Karpas-422 (cell line): ENCODE measurements at places on chromosomes 13 and 19. TPM values are rescaled to one million over a fixed set of nuclear protein-coding genes. Genes with fewer than 3 reads are reported as not detected.
A peak's percentile ranks its signal among the peaks of the same experiment; 100 is the strongest.

GRCh38 chr13:89843621-89844020 lies 1503.9 kb upstream of the MIR17HG start:
- H3K4me1 ChIP-seq = no peaks in the 10 kb centered on the region
- DNase-seq = no peak
- H3K4me3 ChIP-seq = no peak overlapping the region
- no peaks in the 10 kb centered on the region for H3K36me3 ChIP-seq
- no peaks in the 10 kb centered on the region for H3K27me3 ChIP-seq

- H3K4me1 ChIP-seq = peaks cover 18% of the 10 kb centered on the region
- H3K4me3 ChIP-seq = peak overlapping the region; percentile 93
- H3K27me3 ChIP-seq = no peaks in the 10 kb centered on the region
Observed at GRCh38 chr19:55460670-55461258, 678 bp downstream of the ISOC2 start.

DNA sequence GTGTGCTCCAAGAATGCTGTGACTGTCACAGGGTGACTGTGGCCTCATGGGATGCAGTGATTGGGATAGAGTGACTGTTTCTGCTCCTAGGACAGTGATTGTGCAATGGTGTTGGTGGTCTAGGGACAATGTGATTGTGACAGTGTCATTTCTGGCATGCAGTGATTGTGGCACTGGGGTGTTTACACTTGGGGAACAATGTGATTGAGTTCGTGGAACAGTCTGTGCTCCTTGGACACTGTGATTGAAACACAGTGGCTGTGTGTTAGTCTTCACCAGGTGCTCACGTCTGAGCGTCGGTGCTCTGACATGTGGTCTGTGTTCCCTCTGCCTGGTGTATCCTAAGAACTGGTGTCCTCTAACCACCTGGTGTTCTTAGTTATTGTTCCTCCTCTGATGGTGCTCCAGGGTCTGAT lies 1.7 kb downstream of the PDE4A start:
- H3K4me1 ChIP-seq = peaks cover 47% of the 10 kb centered on the region
- no peak for DNase-seq
- H3K27ac ChIP-seq = no peak overlapping the region
- H3K4me3 ChIP-seq = no peak overlapping the region

DNA sequence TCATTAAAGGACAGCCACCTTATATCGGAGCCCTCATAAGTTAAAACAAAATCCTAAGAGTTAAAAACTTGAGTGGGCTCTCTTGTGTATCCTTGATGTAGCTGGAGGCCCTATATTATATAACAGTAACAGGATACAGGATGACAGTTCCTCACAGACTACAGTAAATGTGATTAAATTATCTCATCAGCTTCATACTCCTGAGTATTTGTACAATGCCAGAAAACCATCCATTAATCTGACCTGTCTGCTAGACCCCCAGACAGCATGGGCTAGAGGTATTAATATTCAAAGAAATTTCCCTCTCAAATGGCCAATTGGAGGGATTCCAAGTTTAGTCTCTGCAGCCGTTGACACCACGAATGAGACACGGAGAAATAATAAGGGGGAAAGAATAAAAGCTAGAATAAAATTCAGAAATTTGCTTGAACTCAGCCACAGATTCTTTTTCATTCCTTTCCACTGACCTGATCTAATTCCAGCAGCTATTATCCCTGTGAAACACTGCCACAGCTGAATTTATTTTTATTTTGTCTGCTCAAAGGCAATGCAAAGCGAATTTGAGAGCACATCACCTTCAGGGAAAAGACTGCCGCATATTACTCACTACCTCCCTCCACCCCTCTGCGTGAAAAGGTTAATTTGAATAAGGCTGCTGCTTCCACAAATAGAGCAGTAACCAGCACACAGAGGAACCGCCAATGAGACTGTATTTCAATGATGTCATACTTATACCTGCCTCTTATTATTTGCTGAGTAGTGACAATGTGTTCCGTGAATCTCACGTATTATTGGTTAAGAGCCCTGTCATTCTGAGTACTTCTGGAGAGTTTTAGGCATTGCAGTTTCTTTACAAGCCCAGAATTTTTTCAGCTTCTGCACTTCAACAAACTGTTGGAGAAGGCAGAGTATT lies 155.9 kb upstream of the KLF12 start:
- peaks cover 64% of the 10 kb centered on the region for H3K4me1 ChIP-seq
- peak overlapping the region; percentile 60 for H3K4me3 ChIP-seq
- no peaks in the 10 kb centered on the region for H3K36me3 ChIP-seq
- peak overlapping the region; percentile 93 for H3K27ac ChIP-seq
- no peaks in the 10 kb centered on the region for H3K27me3 ChIP-seq
- DNase-seq = peak; percentile 97

- no peaks in the 10 kb centered on the region for H3K36me3 ChIP-seq
- peaks cover 28% of the 10 kb centered on the region for H3K4me1 ChIP-seq
- DNase-seq = no peak
- no peak overlapping the region for H3K27ac ChIP-seq
- H3K27me3 ChIP-seq = no peaks in the 10 kb centered on the region
- H3K4me3 ChIP-seq = no peak overlapping the region
Observed at GRCh38 chr13:40522282-40522681, 144.2 kb downstream of the FOXO1 start.

GRCh38 chr13:90415902-90416301 lies 931.6 kb upstream of the MIR17HG start:
- H3K36me3 ChIP-seq = no peaks in the 10 kb centered on the region
- H3K27ac ChIP-seq = no peak overlapping the region
- no peak for DNase-seq
- no peaks in the 10 kb centered on the region for H3K4me1 ChIP-seq

DNA sequence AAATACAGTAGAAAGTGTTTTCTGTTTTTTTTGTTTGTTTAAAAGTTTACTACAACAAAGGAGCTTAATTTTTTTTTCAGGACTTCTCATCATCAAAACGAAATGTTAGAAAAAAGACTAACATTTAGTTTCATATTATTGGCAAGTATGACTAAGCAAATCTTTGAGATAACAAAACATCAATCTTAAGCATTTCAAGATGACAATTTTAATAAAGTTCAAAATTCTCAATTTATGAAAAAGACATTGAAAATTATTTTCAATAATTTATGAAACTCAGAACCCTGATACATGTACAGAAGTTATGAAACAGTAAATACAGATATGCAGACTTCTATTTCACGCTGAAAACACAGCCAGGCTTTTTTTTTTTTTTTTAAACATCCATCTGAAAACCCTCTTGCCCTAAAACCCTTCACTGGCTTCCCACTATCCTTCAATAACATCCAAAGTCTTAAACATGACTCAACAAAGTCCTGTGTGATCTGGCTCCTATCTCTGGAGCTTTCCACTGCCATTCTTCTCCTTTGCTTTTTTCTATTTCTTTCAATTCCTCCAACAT lies 3.9 kb downstream of the RBM26 start:
- H3K27me3 ChIP-seq = no peaks in the 10 kb centered on the region
- H3K4me1 ChIP-seq = peaks cover 45% of the 10 kb centered on the region
- H3K27ac ChIP-seq = peak overlapping the region; percentile 3; the same call in 1 of the 2 replicates
- DNase-seq = no peak

GRCh38 chr13:110799246-110800236 lies 86.0 kb downstream of the ING1 start:
- DNase-seq = no peak
- H3K4me1 ChIP-seq = no peaks in the 10 kb centered on the region; the same call in 1 of the 2 replicates
- H3K27me3 ChIP-seq = no peaks in the 10 kb centered on the region
- no peaks in the 10 kb centered on the region for H3K36me3 ChIP-seq

DNA sequence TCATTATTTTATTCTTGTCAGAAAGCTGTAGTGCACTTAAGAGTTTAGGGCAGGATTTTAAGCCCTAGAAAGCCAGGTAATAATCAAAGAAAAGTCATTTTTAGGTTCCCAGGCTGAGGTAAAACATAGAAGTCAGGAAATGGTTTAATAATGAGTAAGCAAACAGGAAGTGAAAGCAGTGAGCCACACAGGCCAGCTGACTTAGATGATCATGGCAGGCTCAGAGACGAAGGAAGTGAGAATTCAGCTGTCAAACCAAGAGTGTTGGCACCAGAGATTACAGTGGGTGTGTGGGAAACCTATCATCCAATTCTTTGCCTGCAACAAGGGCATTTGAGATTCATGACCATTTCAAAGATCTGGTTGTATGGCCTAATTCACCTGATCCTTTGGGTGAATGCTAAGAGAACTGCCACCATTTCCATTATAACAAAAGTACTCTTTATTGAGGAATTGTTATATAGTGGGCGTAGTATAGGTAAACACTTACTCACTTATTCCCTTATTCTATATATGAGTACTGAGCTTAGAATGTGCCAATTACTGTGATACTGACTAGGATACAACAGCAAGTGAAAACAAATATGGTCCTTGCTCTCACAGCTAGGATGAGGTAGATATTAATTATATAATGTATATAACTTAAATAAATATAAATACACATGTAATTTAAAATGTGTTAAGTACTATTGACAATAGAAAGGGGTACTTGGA lies 103.7 kb upstream of the EDNRB start:
- no peak overlapping the region for H3K4me3 ChIP-seq
- DNase-seq = peak; percentile 84
- H3K27ac ChIP-seq = no peak overlapping the region
- H3K27me3 ChIP-seq = no peaks in the 10 kb centered on the region
- H3K36me3 ChIP-seq = no peaks in the 10 kb centered on the region
- H3K4me1 ChIP-seq = peaks cover 7% of the 10 kb centered on the region; the same call in 1 of the 2 replicates

GRCh38 chr13:75308222-75308621 lies 173.7 kb downstream of the TBC1D4 start:
- H3K4me1 ChIP-seq = no peaks in the 10 kb centered on the region
- H3K27ac ChIP-seq = no peak overlapping the region
- no peaks in the 10 kb centered on the region for H3K36me3 ChIP-seq
- no peak overlapping the region for H3K4me3 ChIP-seq
- H3K27me3 ChIP-seq = no peaks in the 10 kb centered on the region
- DNase-seq = no peak

DNA sequence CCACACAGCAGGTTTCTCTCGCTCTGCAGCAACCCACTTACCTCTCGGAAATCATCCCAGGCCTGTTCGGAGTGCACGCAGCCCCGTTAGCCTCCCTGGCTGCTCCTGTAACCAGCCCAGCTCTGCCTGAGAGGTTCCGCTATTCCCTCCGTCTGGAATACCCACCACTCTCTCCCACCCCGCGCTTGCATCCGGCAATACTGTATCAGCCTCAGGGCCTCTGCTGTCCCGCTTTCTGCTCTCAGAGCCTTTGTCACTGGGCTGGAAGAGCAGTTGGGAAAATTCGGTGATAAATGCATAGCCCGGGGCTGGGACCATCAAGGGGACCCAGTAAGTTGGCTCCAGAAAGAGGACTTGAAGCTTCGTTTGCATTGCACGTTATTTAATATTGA lies 759 bp upstream of the TLE6 start:
- no peak for DNase-seq
- H3K4me1 ChIP-seq = peaks cover 14% of the 10 kb centered on the region
- no peak overlapping the region for H3K27ac ChIP-seq
- no peaks in the 10 kb centered on the region for H3K36me3 ChIP-seq

DNA sequence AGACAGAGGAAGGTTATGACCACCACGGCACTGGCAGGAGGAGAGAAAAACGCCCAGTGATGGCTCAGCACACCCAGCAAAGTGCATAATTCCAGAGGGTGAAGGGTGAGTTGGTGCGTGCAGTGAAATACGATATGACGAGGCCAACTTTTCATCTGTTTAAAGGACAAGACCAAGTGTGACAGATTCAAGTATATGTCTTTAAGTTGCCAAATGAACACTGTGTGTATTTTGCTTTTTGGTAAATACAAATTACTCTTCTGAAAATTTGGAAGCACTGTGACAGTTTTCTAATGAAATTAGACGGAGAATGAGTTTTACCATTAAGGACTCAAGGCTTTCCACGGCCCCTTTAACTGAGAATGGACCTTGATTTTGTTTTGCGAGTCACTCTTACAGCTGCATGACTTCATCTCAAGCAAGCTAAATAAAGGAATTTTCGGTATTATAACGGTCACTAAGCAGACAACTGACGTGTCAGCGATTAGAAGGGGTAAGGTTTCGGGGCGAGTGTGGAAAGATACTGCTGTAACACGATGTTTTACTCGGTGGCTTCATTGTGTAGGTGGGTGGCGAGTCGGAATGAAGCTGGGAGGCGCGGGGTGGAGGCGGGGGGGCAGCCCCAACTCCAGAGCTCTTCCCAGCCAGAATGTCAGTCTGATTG lies 22.8 kb downstream of the COL4A2 start:
- no peak for DNase-seq
- no peak overlapping the region for H3K4me3 ChIP-seq
- H3K36me3 ChIP-seq = no peaks in the 10 kb centered on the region
- H3K27ac ChIP-seq = no peak overlapping the region
- no peaks in the 10 kb centered on the region for H3K4me1 ChIP-seq
- H3K27me3 ChIP-seq = no peaks in the 10 kb centered on the region

DNA sequence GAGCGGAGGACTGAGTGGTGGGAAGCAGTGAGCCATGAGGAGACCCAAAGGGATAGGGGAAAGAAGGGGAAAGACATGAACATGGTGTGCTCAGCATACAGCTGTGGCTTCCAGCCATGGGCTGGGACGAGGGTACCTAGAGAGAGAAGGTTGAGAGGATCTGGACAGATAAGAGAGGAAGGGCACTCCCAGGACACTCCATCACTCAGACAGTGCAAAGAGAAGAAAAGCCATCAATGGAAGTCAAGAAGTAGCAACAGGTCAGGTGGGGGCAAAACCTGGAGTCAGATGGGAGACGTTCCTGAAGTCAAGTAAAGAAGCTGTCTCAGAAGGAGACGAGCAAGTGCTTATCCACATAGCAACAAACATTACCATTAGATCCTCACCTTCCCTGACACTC lies 40.2 kb upstream of the UBAC2 start:
- no peaks in the 10 kb centered on the region for H3K36me3 ChIP-seq
- no peak overlapping the region for H3K27ac ChIP-seq
- no peak overlapping the region for H3K4me3 ChIP-seq
- H3K4me1 ChIP-seq = peaks cover 3% of the 10 kb centered on the region; the same call in 1 of the 2 replicates
- no peak for DNase-seq

DNA sequence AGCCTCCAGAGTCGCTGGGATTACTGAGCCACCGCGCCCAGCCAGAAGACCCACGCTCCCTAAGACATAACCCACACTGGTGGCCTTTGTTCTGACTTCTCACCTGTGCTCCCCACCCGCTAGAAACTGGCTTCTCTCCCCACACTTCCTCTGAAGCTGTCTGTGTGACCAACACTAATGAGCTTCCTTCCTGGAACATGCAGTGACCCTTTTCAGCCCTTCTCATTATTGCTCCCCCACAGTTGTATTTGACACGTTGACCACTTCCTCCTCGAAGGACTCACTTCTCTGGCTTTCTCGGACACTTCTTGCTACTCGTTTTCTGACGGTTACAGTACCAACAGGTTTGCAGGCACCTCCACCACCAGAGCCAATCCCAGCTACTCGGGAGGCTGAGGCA lies 10.9 kb downstream of the NCR1 start:
- no peaks in the 10 kb centered on the region for H3K27me3 ChIP-seq
- H3K36me3 ChIP-seq = no peaks in the 10 kb centered on the region
- H3K4me1 ChIP-seq = no peaks in the 10 kb centered on the region

GRCh38 chr13:60679928-60680694 lies 283.1 kb downstream of the TDRD3 start:
- no peaks in the 10 kb centered on the region for H3K4me1 ChIP-seq
- H3K4me3 ChIP-seq = no peak overlapping the region
- H3K27me3 ChIP-seq = 0 out of 2 replicates have a peak, but pooled peaks cover 2% of the 10 kb centered on the region
- no peak for DNase-seq

- DNase-seq = peak; percentile 85
- no peaks in the 10 kb centered on the region for H3K27me3 ChIP-seq
- no peak overlapping the region for H3K27ac ChIP-seq
Observed at GRCh38 chr19:22545751-22546150, 88.4 kb upstream of the ZNF492 start.

The FGF21 gene
- not detected in 2 replicates for total RNA-seq

The HAUS5 gene
- 12.5 and 26.2 TPM in 2 replicates for total RNA-seq

The EDNRB gene
- total RNA-seq = not detected in 2 replicates

The LHB gene
- not detected in 2 replicates for total RNA-seq

The NLRP11 gene
- total RNA-seq = 1.8 and 5.0 TPM in 2 replicates

The ATP8A2 gene
- not detected in 2 replicates for total RNA-seq
